RWPE2 (cell line): ENCODE measurements at places on chromosomes 5 and 9.

- peak overlapping the region; percentile 65 for H3K27ac ChIP-seq
- no peak for DNase-seq
- peaks cover 87% of the 10 kb centered on the region for H3K4me1 ChIP-seq
- H3K36me3 ChIP-seq, result peaks cover 40% of the 10 kb centered on the region
- H3K4me3 ChIP-seq, result no peak overlapping the region
These were observed 88.8 kb downstream of the NR3C1 start for GRCh38 chr5:143314659-143315058.

DNA sequence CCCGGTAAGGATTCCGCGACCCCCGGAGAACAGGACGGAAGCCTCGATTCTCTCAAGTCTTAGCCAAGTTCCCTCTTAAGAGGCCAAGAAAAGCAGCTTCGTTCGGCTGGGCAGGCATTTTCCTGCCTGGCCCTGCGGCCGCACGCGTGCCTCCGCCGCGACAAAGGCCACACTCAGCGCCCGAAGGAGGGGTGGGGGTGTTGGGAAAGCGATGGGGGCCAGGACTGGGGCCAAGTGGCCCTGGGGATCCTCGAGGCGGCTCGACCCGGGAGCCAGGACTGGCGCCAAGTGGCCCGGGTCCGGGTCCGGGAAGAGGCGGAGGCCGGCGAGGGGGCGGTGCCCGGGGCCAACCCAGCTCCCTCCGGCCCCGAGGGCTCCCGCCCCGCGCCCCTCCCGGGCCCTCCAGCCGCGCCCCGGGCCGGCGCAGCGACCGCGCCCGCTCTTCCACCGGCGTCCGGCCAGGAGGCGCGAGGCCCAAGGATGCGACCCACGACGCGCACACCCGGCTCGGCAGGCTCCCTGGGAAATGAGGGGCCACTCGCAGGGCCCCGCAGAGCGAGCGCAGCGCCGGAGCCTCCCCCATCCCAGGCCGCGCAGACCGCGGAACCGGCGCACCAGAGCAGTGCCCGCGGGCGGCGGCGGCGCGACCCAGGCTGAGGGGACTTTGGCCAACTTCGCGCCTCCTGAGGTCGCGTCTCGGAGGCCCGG is 756 bp downstream of the VAV2 start:
- no peak for DNase-seq
- H3K27me3 ChIP-seq, result no peaks in the 10 kb centered on the region
- 0 out of 2 replicates have a peak, but pooled peaks cover 8% of the 10 kb centered on the region for H3K36me3 ChIP-seq
- peak overlapping the region; percentile 86 for H3K27ac ChIP-seq

DNA sequence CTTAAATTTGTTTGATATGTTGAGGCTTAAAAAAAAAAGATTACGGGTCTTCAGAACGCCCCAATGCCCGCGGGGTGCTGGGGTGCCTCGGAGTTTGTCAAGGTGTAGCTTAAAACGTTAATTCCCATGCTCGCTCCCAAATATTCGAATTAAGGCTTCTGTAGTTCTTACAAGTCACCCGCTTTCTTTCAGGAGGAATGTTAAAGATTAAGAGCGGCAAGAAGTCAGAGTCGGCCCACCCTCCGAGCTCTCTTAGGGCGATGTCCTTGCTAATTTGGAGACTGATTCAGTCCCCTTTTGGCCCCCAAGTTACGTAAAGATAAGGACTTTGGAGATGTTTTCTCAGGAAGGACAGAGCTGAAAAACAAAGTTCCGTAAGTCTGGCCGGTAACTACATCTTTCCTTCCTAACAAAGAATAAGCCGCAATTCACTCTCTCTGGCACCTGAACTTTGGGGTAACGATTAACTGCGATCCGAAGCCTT is 746 bp upstream of the NPM1 start:
- peaks cover 38% of the 10 kb centered on the region for H3K36me3 ChIP-seq
- peaks cover 21% of the 10 kb centered on the region for H3K4me1 ChIP-seq
- no peak for DNase-seq
- H3K4me3 ChIP-seq, result peak overlapping the region; percentile 69

- H3K4me1 ChIP-seq, result peaks cover 51% of the 10 kb centered on the region
- no peak overlapping the region for H3K4me3 ChIP-seq
- H3K27me3 ChIP-seq, result no peaks in the 10 kb centered on the region
- no peaks in the 10 kb centered on the region for H3K36me3 ChIP-seq
- DNase-seq, result no peak
These were observed 184.0 kb downstream of the GOLPH3 start for GRCh38 chr5:31990081-31990650.

- no peak for DNase-seq
- H3K27me3 ChIP-seq, result no peaks in the 10 kb centered on the region
- no peak overlapping the region for H3K4me3 ChIP-seq
- no peak overlapping the region for H3K27ac ChIP-seq
- no peaks in the 10 kb centered on the region for H3K36me3 ChIP-seq
These were observed 217.7 kb upstream of the IER5L start for GRCh38 chr9:129395633-129396364.

GRCh38 chr5:50975840-50976239 is 309.4 kb downstream of the PARP8 start:
- no peaks in the 10 kb centered on the region for H3K36me3 ChIP-seq
- H3K27me3 ChIP-seq, result peaks cover 52% of the 10 kb centered on the region
- no peak overlapping the region for H3K27ac ChIP-seq
- DNase-seq, result no peak
- no peak overlapping the region for H3K4me3 ChIP-seq

- peaks cover 4% of the 10 kb centered on the region for H3K27me3 ChIP-seq
- no peak for DNase-seq
- no peak overlapping the region for H3K4me3 ChIP-seq
- no peak overlapping the region for H3K27ac ChIP-seq
These were observed 271.1 kb upstream of the MVB12B start for GRCh38 chr9:126055381-126055985.

GRCh38 chr9:75824816-75825568 is 65.5 kb upstream of the PCSK5 start:
- no peaks in the 10 kb centered on the region for H3K27me3 ChIP-seq
- no peak for DNase-seq
- H3K4me3 ChIP-seq, result no peak overlapping the region

GRCh38 chr5:112338681-112339337 is 80.3 kb downstream of the EPB41L4A start:
- no peak for DNase-seq
- no peak overlapping the region for H3K4me3 ChIP-seq
- no peaks in the 10 kb centered on the region for H3K4me1 ChIP-seq

DNA sequence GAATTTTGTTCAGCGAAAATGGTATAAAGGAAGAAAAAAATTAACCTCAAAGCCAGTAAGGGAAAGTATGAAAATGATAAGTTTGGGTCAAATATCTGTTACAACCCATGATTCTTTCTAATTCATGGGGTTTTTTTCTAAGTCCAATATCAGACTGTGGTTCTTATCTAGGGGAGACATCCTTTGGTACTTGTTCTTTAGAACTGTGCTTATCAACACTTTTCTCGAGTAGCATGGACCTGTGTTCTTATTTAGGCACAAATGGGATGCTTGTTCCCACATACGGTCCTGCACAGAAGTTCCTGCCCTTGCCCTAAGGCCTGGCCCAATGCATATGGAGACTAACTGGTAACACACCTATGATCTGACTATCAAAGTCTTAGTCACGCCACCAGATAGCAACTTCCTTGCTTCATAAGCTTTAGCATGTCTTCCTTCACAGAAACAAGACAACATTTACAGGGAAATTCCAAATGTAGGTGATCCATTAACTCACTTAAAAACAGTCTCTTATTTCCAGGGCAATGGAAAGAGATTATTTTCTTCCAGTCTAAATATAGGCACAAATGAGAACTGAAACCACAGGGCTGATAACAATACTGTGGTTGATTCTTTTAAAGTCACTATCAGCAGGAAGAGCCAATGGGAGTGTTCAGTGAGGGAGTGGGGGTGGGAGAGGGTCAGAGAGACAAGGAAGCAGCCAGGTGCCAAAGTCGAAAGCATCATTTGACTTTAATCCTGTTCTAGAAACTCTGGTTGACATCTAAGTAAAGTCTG is 268.8 kb upstream of the ANKRD55 start:
- no peak for DNase-seq
- no peaks in the 10 kb centered on the region for H3K27me3 ChIP-seq
- no peaks in the 10 kb centered on the region for H3K36me3 ChIP-seq
- H3K4me3 ChIP-seq, result no peak overlapping the region
- no peak overlapping the region for H3K27ac ChIP-seq

GRCh38 chr5:116358911-116359418 is 215.7 kb downstream of the SEMA6A start:
- H3K36me3 ChIP-seq, result no peaks in the 10 kb centered on the region
- H3K27ac ChIP-seq, result no peak overlapping the region
- no peak for DNase-seq
- no peaks in the 10 kb centered on the region for H3K27me3 ChIP-seq
- no peak overlapping the region for H3K4me3 ChIP-seq

DNA sequence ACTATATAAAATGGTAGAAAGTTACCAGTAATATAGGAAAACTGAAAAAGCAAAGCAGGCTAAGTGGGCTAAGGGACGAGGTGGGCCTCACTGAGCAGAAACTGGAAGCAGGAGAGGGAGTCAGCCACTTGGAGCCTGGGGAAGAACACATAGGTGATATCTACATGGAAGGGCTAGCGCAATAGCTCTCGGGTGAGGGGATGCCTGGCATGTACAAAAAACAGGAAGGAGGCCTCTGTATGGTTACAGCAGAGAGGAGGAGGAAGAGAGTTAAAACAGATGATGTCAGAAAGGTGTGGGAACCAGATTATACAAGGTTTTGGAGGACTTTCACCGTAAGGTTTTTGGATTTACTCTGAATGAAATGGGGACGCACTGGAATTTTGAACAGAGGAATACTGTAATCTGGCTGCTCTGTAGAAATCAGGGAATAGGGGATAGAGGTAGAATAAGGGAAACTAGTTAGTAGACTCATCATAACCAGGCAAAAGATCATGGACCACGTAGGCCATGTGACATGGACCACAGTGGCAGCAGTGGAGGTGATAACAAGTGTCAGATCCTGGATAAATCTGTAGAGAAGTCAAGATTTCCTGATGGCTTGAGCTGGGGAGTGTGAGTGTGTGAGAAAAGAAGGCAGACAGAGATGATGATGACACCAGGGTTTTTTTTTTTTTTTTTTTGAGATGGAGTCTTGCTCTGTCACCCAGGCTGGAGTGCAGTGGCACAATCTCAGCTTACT is 52.5 kb downstream of the FNBP1 start:
- H3K27me3 ChIP-seq, result no peaks in the 10 kb centered on the region
- peaks cover 3% of the 10 kb centered on the region; the same call in 1 of the 2 replicates for H3K36me3 ChIP-seq
- DNase-seq, result no peak
- peaks cover 23% of the 10 kb centered on the region for H3K4me1 ChIP-seq
- H3K4me3 ChIP-seq, result no peak overlapping the region

DNA sequence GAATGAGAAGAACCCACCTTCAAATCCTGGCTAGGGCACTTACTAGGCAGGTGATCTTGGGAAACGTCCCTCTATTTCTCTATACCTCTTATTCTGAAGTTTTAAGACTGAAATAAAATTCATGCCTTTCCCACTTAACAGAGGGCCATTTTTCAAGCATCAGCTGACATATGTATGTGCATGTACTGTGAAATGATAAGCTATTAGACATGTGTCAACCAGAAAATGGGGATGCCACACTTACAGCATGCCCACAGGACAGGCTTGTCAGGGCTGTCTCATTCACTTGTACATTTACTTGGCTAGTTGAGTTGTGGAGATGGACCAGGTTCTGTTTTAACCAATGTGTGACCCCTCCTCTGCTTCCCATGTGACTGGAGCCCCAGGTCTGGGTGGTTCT is 78.5 kb downstream of the C9orf152 start:
- DNase-seq, result no peak
- H3K27me3 ChIP-seq, result no peaks in the 10 kb centered on the region
- peaks cover 31% of the 10 kb centered on the region for H3K4me1 ChIP-seq
- no peak overlapping the region for H3K4me3 ChIP-seq
- H3K27ac ChIP-seq, result peak overlapping the region; percentile 62
- peaks cover 1% of the 10 kb centered on the region; the same call in 1 of the 2 replicates for H3K36me3 ChIP-seq

- DNase-seq, result no peak
- no peaks in the 10 kb centered on the region for H3K27me3 ChIP-seq
- H3K36me3 ChIP-seq, result no peaks in the 10 kb centered on the region
- peaks cover 6% of the 10 kb centered on the region for H3K4me1 ChIP-seq
- H3K4me3 ChIP-seq, result no peak overlapping the region
- no peak overlapping the region for H3K27ac ChIP-seq
These were observed 9.9 kb downstream of the CAMK4 start for GRCh38 chr5:111234125-111234524.

DNA sequence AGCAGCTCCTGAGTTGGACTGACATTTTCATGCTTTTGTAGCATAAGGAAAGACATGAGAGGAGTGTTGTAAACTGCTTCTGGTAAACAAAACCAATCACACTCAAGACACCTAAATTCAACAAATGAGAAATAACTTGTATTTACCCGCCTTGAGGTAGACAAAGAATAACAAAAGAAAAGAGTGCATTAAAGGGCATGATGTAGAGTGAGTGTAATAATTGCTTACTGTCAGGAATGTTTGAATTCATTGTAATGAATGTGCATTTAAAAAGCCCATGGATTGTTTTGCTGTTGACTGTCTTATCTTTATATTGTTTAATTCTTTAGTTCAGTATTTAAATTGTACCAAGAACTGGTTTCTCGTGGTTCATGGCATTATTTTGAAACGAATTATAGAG is 61.8 kb downstream of the KDM4C start:
- H3K4me3 ChIP-seq, result no peak overlapping the region
- H3K27ac ChIP-seq, result no peak overlapping the region
- no peaks in the 10 kb centered on the region for H3K4me1 ChIP-seq
- DNase-seq, result no peak

DNA sequence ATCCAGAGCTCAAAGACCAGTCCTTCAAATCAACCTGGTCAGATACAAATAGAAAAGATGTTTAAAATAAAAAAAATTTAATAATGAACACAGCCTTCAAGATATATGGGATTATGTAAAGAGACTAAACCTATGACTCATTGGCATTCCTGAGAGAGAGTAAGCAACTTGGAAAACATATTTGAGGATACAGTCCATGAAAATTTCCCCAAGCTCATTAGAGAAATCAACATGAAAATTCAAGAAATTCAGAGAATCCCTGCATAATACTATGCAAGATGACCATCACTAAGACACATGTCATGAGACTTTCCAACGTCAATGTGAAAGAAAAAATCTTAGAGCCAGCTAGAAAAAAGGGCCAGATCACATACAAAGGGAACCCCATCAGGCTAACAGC is 512.9 kb upstream of the PTGER4 start:
- no peaks in the 10 kb centered on the region for H3K36me3 ChIP-seq
- peaks cover 8% of the 10 kb centered on the region for H3K4me1 ChIP-seq
- no peak for DNase-seq
- no peaks in the 10 kb centered on the region for H3K27me3 ChIP-seq
- no peak overlapping the region for H3K4me3 ChIP-seq

GRCh38 chr5:9207817-9208418 is 338.0 kb downstream of the SEMA5A start:
- H3K36me3 ChIP-seq, result no peaks in the 10 kb centered on the region
- no peaks in the 10 kb centered on the region for H3K27me3 ChIP-seq
- DNase-seq, result no peak
- peaks cover 5% of the 10 kb centered on the region for H3K4me1 ChIP-seq
- no peak overlapping the region for H3K27ac ChIP-seq
